Subcutaneous preadipocyte (primary cell): ENCODE measurements at places on chromosomes 11 and 22. TPM values are rescaled to one million over a fixed set of nuclear protein-coding genes. Genes with fewer than 3 reads are reported as not detected.

Gene NPAS4
- not detected in 2 replicates for total RNA-seq

Gene FGF3
- not detected in 2 replicates for total RNA-seq

Gene SERPING1
- total RNA-seq: 6.5 and 48.9 TPM in 2 replicates

Gene COX8A
- total RNA-seq: 264 and 429 TPM in 2 replicates

Gene NAALAD2
- 0.73 and 0.98 TPM in 2 replicates for total RNA-seq

Gene IFITM2
- 62.6 and 170 TPM in 2 replicates for total RNA-seq

Gene SHISAL1
- 0.37 and 1.4 TPM in 2 replicates for total RNA-seq

Gene BRSK2
- total RNA-seq: under 0.01 TPM in 1 of 2 replicates, not detected in the other

Gene CRYBB3
- not detected in 2 replicates for total RNA-seq

Gene PGR
- total RNA-seq: under 0.01 and 0.39 TPM in 2 replicates

Gene GPHA2
- total RNA-seq: not detected in 2 replicates

Gene CARD16
- total RNA-seq: 1.8 and 2.2 TPM in 2 replicates

Gene PHF21B
- 0.20 TPM in 1 of 2 replicates, not detected in the other for total RNA-seq

Gene INS
- total RNA-seq: not detected in 2 replicates

Gene SPTBN2
- total RNA-seq: 0.39 and 0.73 TPM in 2 replicates

Gene ART1
- total RNA-seq: not detected in 2 replicates

Gene SLC43A3
- 172 and 210 TPM in 2 replicates for total RNA-seq

Gene GDPD4
- not detected in 2 replicates for total RNA-seq

Gene HMOX1
- 74.1 and 184 TPM in 2 replicates for total RNA-seq

Gene C2CD3
- 10.7 and 14.1 TPM in 2 replicates for total RNA-seq

Gene DGCR6
- 0.59 and 1.8 TPM in 2 replicates for total RNA-seq

Gene MRE11
- 13.6 and 15.4 TPM in 2 replicates for total RNA-seq

Gene PLAAT2
- not detected in 2 replicates for total RNA-seq

Gene C22orf31
- total RNA-seq: not detected in 2 replicates

Gene ISX
- not detected in 2 replicates for total RNA-seq

Gene CEND1
- 0.37 and 2.2 TPM in 2 replicates for total RNA-seq

Gene TMEM191B
- total RNA-seq: 0.39 and 1.5 TPM in 2 replicates

Gene KRTAP5-10
- not detected in 2 replicates for total RNA-seq

Gene OR5AS1
- total RNA-seq: not detected in 2 replicates

Gene ROBO4
- total RNA-seq: 7.7 and 26.6 TPM in 2 replicates

Gene C11orf98
- 24.8 and 29.4 TPM in 2 replicates for total RNA-seq

Gene MMP7
- total RNA-seq: not detected in 2 replicates

Gene INPPL1
- 43.4 and 64.9 TPM in 2 replicates for total RNA-seq

Gene C11orf87
- not detected in 2 replicates for total RNA-seq

Gene ABCG4
- total RNA-seq: under 0.01 TPM in 2 replicates

Gene MYOD1
- not detected in 2 replicates for total RNA-seq

Gene MED15
- 39.3 and 52.4 TPM in 2 replicates for total RNA-seq

Gene ENTHD1
- total RNA-seq: not detected in 2 replicates

Gene C11orf86
- not detected in 2 replicates for total RNA-seq

Gene SLC22A6
- not detected in 2 replicates for total RNA-seq

Gene RAPSN
- 0.20 TPM in 1 of 2 replicates, not detected in the other for total RNA-seq

Gene XKR3
- total RNA-seq: under 0.01 TPM in 1 of 2 replicates, not detected in the other

Gene KDM4D
- total RNA-seq: 0.37 and 0.98 TPM in 2 replicates

Gene KAT5
- 42.6 and 44.5 TPM in 2 replicates for total RNA-seq

Gene MOV10L1
- 0.37 and 0.59 TPM in 2 replicates for total RNA-seq

Gene LRRN4CL
- total RNA-seq: 16.4 and 38.2 TPM in 2 replicates

Gene LMO2
- under 0.01 and 0.20 TPM in 2 replicates for total RNA-seq

Gene SYT8
- total RNA-seq: not detected in 2 replicates

Gene ACTN3
- under 0.01 TPM in 1 of 2 replicates, not detected in the other for total RNA-seq
